HL-60 (cell line): ENCODE measurements at places on chromosomes 1 and 21.

- DNase-seq: no peak
These were observed 23.7 kb upstream of the TMEM54 start for GRCh38 chr1:32924881-32925344.

DNA sequence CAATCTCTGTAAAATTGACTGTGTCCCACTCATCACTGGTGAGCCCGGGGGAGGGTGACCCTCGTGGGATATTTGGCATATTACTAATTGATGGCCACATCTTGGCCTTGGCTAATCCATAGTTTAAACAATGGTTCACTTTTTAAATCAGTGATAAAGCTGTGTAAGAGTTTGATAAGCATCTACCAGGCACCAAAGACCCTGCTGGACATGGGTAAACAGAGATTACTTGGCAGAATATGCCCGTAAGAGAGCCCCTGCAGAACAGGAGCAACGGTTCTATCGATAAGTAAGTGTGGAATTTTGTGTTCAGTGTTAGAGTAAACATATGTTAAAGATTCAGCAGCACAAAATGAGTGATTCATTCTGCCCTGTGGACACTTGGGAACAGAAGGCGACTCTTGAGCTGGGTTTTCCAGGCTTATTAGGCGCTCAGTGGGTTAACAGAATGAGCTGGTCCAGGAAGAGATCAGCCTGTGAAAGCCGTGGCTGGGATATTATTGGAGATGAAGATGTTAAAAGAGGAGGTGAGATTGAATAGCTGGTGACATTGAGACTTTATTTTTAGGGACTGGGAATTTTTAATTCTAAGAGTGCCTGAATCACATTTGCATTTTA is 55.9 kb downstream of the CNST start:
- no peak for DNase-seq

DNA sequence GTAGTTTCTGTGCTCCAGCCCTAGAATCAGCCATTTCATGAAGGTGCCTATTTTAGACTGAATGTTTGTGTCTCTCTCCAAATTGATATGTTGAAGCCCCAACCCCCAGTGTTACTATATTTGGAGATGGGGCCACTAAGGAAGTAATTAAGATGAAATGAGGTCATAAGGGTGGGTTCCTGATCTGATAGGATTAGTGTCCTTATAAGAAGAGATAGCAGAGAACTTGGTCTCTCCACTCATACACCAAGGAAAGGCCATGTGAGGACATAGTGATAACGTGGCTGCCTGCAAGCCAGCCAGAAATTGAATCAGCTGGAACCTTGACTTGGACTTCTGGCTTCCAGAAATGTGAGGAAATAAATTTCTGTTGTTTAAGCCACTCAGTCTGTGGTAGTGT is 12.3 kb downstream of the RAVER2 start:
- no peak for DNase-seq

GRCh38 chr1:207910591-207911354 is at the start of gene CD34:
Gene CD34, minus strand, starts transcription at chr1:207911125. Its CDS starts 45 bp downstream, at chr1:207911080.
- no peak for DNase-seq

DNA sequence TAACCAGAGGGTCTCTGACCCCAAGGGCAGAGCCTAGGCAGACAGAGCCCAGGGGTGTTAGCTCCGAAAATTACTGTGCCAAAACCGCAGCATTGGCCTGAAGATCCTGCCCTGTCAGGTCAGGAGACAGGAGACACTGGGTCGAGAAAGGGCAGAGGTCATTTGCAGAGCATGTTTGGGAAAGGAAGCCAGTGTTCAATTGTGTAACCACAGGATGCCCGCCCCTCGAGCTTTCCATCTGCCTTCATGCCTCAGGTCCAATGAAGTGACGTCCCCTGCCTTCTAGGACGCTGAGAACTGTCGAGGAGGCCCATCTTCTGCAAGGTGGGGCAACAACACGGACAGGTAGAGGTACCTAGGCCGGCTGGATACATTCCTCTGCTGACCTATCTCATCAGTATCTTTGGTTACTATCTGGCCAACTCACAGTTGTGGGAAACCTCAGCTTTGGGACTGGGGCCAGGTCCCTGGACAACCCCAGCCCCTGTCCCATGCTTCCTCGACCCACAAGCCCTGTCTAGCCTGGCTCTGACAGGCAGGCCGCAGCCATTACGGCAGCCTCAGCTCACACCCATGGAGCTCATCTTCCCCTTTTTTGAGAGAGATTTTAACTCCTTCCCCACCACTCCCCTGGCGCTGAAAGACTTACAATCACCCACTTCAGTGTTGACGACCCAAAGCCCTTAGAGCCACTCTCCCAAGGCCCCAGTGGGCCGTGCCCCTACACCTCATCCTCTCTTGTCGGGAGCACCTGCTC is 1.3 kb downstream of the ARL8A start:
- DNase-seq: no peak

DNA sequence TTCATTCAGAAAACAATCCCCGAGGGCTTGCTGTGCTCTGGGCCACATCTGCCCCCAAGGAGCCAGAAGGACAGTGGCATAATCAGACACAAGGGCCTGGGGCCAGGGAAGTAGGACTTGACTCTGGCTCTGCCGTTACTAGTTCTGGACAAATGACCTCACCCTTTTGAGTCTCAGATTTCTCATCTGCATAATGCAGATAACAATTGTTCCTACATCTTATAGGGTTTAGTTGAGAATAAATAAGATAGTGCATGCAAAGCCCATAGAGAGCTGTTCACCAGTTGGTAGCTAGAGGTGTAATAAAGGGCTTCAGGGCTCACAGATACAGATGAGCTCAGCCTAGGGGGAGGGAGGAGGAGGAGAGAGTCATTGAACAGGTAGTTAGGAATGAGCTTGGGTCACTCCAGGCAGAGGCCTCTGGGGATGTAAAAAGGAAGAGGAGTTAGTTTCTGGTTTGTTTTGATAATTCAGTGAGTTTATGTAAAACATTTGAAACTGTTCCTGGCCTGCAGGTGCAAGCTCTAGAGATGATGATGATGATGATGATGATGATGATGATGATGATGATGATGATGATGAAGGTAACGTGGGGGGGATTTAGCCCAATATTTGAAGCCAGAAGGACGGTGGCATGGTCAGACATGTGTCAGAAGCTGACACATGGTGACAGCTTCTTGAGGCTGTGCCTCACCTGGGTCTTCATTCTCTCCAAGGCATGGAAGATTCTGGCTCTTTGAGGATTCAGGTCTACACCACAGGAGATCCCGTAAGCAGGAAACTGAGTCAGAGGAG is 858 bp downstream of the LACTBL1 start:
- no peak for DNase-seq

- DNase-seq: no peak
These were observed 49.8 kb downstream of the ARHGEF16 start for GRCh38 chr1:3504151-3504821.

GRCh38 chr1:220299337-220299736 is 27.1 kb upstream of the RAB3GAP2 start:
- DNase-seq: no peak

DNA sequence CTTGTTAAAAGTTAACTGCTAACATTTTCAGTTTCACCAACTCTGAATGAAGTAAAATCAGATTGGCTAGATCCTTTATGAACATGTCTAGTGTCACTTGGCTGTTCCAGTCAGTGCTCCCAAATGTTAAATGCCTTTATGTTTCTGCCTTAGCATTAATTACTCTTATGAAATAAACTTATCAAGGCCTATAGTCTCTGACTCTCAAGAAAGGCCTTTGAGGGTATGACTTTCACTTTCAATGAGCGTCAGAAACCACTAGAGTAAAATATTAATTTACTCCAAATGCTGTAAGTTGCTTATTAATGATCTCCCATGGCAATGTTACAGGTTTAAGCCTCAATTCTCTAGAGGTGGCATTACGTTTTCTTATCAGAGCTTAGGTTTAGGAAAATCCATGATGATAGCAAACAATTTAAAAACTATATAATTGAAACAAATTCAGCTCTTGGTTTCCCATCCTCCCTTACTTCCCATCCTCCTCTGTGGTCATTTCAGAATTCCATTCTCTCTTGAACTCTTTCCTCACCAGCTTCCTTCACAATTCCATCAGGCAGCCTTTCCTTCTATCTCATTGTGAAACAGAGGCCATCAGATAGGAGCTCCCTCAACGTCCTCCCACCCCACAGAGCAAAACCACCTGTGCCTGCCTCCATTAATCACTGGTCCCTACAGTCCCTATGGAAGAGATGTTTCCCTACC is 108.6 kb upstream of the COP1 start:
- DNase-seq: no peak

GRCh38 chr1:4447778-4448420 is 206.5 kb upstream of the AJAP1 start:
- no peak for DNase-seq

GRCh38 chr1:152042030-152042429 is 5.2 kb upstream of the S100A11 start:
- DNase-seq: no peak

DNA sequence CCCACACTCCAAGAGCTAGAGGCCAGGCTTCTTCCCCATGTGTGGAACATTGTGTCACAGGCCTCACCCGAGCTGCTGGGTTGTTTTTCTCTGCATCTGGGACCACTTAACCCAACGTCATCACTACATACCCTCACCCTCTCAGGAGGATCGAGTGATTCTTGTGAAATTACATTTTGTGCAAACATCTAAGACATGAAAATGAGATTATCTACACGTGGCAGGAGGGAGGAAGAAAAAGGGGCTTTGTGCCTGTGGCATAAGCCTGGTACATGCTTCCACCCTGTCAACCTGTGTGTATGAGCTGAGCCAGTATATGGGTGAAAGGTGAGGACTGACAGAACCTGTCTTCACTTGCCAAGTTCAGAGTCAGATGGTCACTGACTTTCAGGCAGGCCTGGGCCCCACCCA is 1.6 kb downstream of the CPT2 start:
- DNase-seq: no peak

- DNase-seq: no peak
These were observed 325.8 kb upstream of the NR5A2 start for GRCh38 chr1:199701726-199702125.

DNA sequence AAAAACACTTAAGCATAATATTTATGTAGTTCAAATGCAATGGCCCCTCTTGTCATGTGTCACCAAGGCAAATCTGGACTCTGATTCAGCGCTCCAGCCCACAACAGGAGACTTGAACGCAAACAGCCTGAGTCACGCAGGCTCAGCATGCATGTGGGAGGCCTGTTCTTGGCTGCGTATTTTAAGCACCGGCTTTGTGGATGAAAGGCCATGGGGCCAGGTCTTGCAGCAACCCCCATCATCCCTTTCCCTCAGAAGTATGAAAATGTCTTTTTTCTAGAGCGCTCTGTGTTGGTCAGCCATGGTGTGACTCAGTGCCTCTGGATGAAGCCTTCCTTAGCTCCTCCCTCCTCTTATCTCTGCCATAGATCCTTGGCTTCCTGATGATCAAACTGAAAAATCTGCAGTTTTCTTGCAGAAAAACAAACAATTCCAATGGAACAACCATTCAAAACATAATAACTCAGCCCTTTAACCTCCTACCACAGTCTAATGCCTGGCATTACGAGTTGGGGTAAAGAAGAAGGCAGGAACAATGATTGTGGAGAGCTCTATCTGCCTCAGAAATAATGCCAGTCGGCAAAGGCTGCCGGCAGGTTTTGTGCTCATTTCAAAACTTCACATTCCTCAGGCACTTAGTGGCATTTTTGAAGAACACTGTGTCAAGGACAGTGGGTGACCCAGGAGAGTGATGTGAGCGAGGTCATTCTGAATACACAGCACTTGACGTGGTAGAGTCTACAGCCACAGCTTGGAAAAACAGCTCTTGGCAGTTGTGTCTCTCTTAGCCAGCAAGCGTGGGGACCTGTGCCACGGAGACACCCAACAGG is 167.5 kb downstream of the CLIC6 start:
- DNase-seq: no peak

DNA sequence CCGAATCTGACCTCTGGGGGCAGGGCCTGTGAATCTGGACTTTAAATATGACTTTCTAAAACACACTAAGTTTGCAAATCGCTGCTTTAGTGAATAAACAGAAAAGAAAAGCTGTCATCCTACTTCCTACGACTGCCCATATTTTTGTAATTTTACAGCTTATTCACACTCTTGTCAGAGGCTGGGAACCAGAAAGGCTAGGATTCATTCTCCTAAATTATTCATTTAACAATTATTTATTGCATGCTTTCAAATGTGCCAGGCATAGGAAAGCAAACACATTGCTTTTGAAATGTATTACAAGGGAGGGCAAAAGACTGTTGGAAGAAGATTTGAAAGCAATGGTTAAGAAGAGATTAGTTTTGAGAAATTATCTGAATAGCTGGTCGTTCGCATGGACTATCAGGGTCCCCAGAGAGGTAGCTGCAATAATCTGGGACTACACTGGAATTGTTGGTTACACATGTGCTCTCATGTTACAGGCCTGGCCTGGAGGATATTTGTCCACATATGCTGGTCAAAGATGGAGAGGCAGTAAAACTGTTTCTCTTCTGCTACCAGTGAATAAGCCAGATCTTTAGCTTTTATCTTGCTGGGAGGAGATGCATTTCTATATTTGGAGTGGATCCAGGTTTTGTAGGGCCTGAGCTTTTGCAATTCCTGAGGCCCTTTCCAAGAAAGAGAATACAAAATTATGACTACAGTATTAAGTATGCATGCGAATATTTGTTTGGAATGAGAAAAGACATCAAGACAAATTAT is 29.6 kb upstream of the SFPQ start:
- no peak for DNase-seq

DNA sequence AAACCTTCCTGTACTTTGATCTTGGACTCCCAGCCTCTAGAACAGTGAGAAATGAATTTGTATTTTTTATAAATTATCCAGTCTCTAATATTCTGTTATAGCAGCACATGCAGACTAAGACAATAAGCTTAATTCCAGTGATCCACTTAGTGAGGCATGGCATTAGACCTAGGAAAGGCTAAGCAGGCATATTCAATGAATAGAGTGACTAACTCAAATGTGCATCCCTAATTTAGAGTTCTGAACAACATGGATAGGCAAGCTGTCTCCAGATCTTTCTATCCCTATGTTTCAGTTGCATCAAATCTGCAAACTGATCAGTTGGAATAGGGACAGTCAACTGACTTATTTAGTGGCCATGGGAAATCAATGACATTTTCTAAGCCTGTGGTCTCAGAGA is 4.3 kb upstream of the ERICH3 start:
- no peak for DNase-seq
